NCI-H1436 treated with DMSO at 0.1 percent for 48 hours (cell line): ENCODE measurements at places on chromosomes 13 and 19.

- DNase-seq: no peak
These were observed 74.0 kb upstream of the DOCK9 start for GRCh38 chr13:99051768-99052455.

GRCh38 chr13:76014406-76015318 lies 378.5 kb downstream of the LMO7 start:
- DNase-seq: no peak

DNA sequence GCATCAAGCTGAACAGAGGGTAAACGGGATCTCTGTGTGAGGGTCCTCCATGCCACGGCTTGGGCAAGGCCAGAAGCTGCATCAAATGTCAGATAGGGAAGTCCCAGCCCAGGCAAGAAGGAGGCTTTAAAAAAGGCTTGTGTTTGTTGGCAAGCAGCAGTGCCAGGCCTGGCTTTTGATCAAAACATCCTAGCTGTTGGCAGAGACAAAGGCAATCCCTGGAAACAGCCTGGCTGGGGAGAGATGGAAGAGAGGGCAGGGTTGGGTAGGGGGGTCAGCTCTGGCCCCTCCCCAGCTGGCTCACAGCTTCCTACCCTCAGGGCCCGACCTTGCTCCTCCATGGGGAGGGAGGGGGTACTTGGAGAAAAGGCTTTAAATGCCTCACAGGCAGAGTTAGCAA lies 61.8 kb upstream of the KCTD15 start:
- no peak for DNase-seq

DNA sequence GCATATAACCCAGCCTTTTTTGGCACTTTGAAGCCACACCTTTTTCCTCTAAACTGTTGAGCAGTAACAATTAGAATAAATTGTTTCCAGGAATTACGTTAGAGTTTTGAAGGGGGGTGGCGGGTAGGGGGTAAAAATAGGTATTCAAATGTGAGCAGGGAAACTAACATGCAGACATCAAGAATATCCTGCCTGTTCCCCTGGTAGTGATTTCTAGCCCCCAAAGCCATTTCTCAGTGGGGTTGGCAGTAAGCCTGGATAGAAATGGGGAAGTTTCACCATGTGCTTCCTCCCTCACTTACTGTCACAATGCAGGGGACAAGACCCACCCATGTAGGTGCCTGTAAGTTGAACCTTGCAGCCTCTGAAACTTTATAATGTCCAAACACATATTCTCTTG lies 3.8 kb downstream of the DOCK9 start:
- no peak for DNase-seq

- no peak for DNase-seq
These were observed 674.6 kb upstream of the SGCG start for GRCh38 chr13:22506096-22506691.

DNA sequence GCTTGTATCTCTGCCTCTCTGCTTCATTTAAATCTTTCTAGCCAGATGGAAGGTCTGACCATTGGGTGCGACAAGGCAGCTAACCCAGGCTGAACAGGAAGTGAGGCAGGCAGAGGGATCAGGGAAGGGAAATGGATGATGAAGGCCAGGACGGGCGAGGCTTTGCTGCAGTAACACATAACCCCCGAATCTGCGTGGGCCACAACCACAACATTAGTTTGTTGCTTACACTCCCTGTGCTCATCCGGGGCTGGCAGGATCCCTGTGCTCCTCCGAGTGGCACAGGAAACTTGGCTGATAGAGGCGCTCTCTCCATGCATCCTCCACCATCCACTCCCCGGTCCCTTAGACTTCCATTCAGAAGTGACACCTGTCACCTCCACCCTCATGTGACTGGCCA lies 1.1 kb upstream of the FLT3LG start:
- DNase-seq: no peak

- DNase-seq: no peak
These were observed 25.2 kb downstream of the IGFL1 start for GRCh38 chr19:46254776-46255175.

GRCh38 chr13:29844441-29844840 lies 6.0 kb downstream of the UBL3 start:
- no peak for DNase-seq

- DNase-seq: no peak
These were observed 58.2 kb upstream of the EEF1AKMT1 start for GRCh38 chr13:20831933-20832332.

DNA sequence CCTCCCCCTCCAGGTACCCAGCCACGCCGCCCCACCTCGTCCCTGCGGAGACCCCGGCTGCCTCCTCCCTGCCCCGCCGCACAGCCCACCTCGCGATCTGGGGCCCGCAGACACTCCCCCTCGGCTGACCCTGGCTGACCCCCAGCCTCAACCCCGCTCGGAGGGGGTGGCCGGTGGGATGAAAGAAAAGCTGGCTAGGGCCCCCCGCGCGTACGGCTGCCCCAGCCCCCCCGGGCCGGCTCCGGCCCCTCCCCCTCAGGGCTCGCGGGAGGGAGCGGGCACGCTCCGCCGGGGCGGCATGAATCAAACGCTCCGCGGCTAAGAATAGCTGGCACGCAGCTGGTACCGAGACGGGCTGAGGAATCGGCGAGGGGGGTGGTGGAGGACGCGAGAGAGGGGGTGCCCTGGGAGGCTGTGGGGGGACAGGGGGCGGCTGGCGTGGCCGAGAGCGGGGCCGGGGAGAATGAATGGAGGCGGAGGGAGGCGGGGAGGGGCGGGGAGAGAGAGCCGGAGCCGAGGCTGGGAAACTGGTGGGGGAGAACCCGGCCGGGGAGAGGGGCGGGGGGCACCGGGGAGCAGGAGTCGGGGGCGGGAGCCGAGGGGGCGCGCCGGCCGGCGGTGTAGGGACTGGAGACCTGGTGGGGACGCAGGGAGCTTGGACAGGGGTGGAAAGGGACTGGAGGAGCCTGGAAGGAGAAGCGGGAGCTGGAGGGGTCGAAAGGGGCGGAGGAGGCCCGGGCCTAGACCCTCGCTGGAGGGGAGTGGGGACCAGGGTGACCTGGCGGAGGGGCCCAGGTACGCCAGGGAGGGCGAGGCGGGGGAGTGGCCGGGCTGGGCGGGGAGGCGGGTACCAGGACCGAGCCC lies 1.1 kb downstream of the SHANK1 start:
- no peak for DNase-seq

DNA sequence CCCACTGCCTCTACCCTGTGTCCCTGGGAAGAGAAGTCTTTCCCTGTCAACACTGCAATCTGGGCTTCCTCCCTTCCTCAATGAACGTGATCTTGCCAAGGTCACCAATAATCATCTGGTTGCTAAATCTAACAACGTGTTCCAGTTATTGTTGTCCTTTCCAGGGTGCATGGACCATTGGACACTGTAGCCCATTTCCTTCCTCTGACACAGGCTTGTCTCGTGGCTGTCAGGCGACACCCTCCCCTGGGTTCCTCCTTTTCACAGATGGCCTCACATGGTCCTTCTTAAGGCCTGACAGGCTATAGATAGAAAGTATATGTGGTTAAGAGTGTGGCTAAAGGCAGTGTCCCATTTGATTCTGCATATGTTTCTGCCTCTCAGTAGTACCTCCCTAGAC lies 67.7 kb upstream of the STARD13 start:
- DNase-seq: no peak
